Right ventricle myocardium inferior (tissue), 1 donor: ENCODE measurements at places on chromosomes 2 and 18. TPM values are rescaled to one million over a fixed set of nuclear protein-coding genes. Genes with fewer than 3 reads are reported as not detected.

DNA sequence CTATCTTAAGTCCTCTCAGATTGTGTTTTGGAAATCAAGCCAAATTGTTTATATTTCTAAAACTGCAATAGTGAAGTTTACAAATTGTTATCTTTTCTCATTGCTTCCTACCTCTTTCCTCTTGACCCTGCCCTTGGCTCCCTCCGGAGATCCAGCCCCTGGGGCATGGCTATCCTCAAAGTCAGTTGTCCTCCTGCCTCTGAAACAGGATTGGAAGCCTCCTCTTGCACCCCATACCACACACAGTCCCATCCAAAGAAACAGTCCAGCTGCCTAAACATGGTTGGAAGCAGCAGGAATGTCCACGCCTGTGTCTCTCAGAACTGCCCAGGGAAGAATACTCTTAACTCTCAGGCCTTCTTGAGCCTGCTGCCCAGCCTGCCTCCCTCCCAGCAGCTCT is 30.1 kb upstream of the COL6A3 start:
- DNase-seq = no peak

GRCh38 chr2:170411660-170412059 is 233.7 kb downstream of the MYO3B start:
- DNase-seq = no peak

- no peak for DNase-seq
Measured at GRCh38 chr2:12169721-12170120, 423.3 kb downstream of the LPIN1 start.

GRCh38 chr2:96359310-96359709 is 23.7 kb downstream of the NCAPH start:
- no peak for DNase-seq

Gene LONRF2
- total RNA-seq = 14.9 TPM

Gene UPP2
- not detected for total RNA-seq
